ENCODE measurements at places on chromosomes 13 and 19.

- DNase-seq = no peak
Observed at GRCh38 chr19:3465552-3465951, 14.8 kb downstream of the SMIM24 start.

DNA sequence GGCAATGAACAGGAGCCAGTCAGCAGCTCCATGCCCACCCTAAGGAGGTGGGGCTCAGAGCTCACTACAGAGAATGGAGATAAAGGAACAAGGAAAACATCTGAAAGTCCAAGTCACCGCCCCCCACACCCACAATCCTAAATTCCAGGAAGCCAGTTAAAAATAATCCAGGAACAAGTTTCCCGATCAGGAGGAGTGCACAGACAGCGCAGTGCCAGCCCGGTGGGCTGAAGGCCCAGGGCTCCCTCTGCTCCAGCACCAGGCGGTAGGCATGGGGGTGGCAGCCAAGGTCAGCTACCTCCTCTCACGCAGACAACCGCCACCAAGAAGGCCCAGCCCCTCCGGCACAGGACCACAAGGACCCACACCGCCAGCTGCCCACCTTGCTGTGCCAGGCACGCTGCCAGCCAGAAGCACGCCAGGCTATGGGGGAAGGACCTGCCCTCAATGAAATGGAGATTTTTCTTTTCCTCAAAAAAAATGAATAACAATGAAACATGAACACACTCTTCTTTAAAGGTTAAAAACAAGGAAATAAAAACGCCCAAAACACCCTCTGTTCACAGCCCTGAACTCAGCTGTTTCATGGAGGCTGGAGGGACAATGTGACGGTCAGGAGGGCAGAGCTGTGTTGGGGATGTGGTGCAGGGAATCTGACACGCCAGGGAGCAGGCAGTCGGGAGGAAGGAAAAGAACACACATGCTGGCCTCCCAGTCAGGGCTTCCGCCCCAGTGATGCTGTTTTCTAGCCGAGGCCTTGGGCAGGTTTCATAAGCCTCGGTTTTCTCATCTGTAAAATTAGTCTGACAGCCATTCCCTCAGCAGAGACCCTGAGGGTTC, 11.0 kb downstream of the STK24 start:
- no peak for DNase-seq

GRCh38 chr13:108494991-108495645, 134.3 kb upstream of the MYO16 start:
- DNase-seq = no peak

GRCh38 chr19:48606463-48607358, at the start of gene SPACA4:
Gene SPACA4, plus strand, starts transcription at chr19:48606742. Its CDS starts 237 bp downstream, at chr19:48606979.
- DNase-seq = no peak

GRCh38 chr19:49890349-49891311, 6.1 kb downstream of the IL4I1 start:
- DNase-seq = peak; percentile 61

GRCh38 chr13:28684257-28684656, 25.3 kb downstream of the POMP start:
- no peak for DNase-seq

- DNase-seq = peak; percentile 30
Observed at GRCh38 chr19:15469513-15470297, 5.4 kb upstream of the RASAL3 start.

DNA sequence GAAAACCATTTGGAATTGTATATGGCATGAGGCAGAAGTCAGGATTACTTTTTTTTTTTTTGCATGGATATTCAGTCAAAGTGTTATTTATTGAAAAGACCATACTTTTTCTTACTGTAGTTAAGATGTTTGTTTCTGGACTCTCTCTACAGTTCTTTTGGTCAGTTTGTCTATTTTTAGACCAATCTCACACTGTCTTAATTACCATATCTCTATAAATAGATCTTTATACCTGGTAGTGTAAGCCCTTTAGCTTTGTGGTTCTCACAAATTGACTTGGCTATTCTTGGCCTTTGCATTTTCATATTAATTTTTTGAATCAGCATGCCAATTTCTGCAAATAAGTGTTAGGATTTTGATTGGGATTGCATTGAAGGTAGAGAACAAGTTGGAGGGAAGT, 96.8 kb downstream of the MAB21L1 start:
- DNase-seq = no peak

- DNase-seq = no peak
Observed at GRCh38 chr19:33386361-33386858, 12.9 kb downstream of the CEBPG start.

DNA sequence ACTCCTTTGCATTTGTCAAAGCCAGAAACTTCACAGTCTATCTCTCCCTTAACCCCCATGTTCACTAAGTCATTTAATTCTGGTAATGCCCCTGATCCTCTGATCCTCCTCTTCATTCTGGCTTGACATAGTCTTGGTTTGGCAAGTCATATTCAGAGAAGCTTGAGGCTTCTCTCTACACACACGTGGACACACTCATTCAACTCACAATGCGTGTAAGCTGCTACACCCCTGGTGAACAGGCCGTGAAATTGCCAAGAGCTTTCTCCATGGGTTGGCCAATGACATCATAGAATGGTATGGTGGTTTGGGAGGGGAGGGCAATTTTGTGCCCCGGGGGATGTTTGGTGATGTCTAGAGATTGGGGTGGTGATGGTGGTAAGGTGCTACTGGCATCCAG, 47.9 kb upstream of the FLT1 start:
- no peak for DNase-seq

DNA sequence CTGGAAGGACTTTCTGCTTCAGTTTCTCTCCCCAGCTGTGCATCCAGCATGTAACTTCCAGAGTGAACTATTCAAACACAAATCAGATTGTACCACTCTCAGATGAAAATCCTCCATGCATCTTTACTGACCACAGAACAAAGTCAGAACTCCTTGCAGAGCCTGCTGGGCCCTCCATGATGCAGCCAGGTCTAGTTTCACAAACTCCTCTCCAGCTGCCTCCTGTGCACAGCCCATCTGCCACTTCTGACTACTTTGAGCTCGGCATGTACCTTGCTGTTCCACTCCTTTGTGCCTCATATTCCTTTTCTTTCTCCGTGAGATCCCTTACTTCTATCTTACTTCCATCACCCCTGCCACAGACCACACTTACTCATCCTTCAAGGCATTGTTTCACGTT, 31.4 kb downstream of the NALCN start:
- no peak for DNase-seq

DNA sequence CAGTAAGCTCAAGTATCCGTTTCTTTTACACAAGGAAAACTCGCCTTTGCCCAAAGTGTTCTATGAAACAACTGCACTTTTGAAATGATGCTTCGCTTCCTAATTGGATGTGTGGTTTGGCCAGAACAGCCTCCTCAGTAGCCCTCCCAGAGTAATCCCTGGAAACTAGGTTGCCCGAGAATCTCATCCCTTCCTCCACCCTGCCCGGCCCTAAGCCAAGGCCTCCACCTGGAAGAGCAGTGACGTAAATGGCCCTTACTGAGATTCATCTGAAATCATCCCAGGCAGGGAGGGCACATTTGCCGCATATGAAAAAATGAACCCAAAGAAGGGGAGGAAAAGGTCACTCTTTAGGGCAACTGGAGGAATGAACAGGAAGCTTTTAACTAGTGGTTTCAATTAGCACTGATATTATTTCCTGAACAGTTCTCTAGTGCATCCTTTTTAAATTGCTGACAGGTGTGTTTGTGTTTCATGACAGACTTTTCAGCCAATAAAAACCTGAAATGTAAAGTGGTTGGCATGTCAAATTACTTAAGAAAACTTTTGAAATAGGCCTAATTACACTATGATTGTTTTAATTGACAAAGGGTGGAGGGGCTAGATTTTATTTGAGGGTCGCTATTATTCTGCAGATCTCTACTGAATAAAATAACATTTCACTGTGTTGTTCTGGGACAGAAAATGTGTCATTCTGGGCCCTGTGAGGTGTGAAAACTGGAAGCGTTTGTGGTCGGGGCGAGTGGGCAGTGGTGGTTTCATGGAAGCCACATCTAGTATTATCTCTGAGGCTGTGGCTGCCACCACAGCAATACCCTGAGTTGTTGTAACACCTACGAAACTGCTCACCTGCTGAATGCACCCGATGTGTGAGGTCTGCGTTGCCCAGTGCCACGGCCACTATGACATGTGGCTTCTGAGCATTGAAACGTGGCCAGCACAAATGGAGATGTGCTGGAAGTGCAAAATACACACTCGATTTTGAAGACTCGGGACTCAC, 112.1 kb downstream of the ZIC5 start:
- peak; percentile 65 for DNase-seq

GRCh38 chr19:10643968-10644259, 10.2 kb upstream of the ILF3 start:
- DNase-seq = no peak

DNA sequence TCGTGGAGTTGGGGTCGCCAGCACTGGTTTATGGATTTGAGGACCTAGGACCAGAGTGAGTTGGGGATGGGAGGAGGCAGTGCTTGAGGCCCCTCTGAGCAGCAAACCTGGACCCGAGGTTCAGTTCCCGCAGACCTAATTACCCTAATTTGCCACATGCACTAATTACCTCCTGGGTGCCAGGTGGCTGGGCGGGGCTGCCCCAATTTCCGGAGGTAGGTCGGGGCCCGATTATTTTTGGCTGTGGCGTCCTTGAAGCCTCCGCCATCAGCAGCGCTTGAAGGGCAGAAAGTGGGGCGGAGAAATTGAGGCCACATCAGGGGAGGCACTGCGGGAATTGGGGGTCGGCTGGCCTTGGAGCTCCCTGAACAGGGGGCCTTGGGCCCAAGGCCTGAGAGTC, 5.9 kb upstream of the HOMER3 start:
- no peak for DNase-seq

DNA sequence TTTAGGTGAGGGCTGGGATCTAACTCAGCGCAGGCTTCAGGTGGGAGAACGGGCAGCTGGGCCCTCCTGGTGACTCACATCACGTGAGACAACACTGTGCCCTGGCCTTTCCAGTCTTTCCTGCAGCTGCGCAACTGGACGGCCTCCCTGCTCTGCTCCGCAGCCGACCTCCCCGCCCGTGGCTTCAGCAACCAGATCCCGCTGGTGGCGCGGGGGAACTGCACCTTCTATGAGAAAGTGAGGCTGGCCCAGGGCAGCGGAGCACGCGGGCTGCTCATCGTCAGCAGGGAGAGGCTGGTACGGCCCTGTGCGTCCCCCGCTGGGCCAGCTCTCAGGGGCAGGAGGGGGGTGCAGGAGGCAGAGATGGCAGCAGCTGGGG, 8.8 kb downstream of the SPPL2B start:
- DNase-seq = no peak

- DNase-seq = no peak
Observed at GRCh38 chr19:33503433-33504057, 18.0 kb downstream of the PEPD start.

GRCh38 chr19:46015687-46016425, 7.0 kb downstream of the PGLYRP1 start:
- peak; percentile 24 for DNase-seq

DNA sequence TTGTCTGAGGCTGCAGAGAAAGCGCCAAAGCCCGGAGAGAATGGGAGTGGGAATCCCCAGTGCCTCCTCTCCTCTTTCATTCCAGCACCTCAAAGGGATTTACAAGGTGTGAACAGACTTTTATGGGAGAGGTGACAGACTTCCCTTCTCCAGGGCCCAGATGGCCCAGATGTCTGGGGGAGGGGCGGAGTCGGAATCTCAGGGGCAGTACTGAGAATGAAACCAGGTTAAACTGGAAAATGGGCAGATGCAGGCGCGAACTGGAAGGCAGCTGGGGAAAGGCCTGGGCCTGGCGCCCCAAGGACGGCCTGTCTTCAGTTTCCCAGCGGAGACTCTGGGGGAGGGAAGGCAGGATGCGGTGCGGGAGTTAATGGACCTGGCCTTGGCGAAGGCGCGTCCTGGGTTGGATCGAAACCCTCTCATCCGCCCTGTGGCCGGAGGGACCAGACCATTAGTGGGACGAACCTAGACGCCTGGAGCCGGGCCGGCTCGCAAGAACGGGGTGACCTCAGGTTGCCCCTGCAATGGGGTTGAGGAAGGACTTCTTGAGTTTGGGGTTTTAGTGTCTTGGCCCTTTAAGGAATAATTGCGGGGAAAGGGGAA, 592 bp upstream of the TRIP10 start:
- DNase-seq = peak; percentile 33

DNA sequence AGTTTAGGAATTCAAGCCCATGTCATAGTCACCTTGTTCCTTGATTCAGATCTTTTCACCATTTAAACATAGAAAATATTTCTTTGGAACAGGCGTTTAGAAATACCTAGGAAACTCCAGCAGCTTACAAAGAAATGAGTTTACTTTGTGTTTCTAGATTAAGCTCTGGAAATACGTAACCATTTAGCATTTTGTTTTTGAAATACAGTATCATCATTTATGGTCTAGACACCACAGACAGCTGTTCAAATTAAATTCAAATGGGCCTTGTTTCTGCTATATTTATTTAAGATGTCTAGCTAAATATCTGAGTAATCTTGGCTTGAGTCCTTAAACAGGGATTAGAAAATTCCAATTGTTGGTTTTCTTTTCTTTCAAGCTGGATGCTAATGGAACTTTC, 228.5 kb downstream of the NDFIP2 start:
- DNase-seq = no peak

GRCh38 chr13:113724780-113725315, 34.2 kb upstream of the TMEM255B start:
- DNase-seq = peak; percentile 76

- DNase-seq = peak; percentile 48
Observed at GRCh38 chr19:45952686-45953505, 20.8 kb downstream of the NOVA2 start.

DNA sequence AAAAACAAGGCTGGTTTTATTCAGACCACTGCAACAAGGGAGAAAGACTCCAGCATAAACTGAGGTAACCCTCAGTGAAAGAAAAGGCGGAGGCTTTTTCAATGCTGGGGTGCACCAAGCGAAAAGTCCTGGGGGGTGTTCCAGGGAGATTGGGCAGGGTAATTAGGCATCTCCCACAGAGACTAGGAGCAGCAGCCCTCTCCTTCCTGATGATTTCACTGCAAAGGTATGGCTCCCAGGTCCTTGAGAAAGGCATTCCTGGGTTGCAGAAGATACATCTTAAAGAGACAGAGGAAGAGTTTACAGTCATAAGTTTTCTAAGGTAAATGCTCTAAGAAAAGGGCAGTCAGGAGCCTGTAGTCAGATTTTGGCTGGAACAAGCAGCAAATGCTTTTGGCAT, 412.0 kb downstream of the FOXO1 start:
- no peak for DNase-seq

DNA sequence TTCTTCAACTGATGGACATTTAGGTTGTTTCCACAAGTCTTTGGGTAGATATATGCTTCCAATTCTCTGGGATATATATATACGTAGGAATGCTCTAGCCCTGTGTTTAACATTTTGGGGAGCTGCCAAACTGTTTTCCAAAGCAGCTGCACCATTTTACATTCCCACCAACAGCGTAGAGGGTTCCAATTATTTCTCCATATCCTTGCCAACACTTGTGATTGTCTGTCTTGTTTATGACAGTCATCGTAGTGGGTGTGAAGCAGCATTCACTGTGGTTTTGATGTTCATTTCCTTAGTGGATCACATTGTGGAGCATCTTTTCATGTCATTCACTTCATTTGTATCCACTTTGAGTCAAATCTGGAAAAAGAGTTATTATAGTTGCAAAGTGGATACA, 4.7 kb upstream of the CBLC start:
- no peak for DNase-seq

DNA sequence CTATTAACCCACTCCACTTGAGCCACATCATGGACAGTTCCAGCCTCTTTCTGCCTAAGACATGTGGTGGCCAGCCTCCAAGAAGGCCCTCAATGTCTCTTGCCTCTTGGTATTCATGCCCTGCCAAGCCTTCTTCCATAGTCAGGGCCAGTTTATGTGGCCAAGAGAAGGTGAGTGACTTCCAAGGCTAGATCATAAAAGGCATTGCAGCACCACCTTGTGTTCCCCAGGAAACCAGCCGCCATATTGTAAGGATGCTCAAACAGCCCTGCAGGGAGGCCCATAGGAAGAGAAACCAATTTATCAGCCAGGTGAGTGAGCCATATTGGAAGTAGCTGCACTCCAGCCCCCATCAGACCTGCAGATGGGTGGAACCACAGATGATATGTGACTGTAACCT, 12.3 kb upstream of the DNMT1 start:
- no peak for DNase-seq

All from activated CD4-positive, alpha-beta T cell treated with anti-CD3 and anti-CD28 coated beads, Interleukin-10, Interleukin-2, amounts not matched to agents 100 ng/mL and 50 ng/mL, durations not matched to agents 16 hours and 8 hours (primary cell).